ENCODE measurements at places on chromosomes 7 and 10.

- DNase-seq = peak; percentile 38
Observed at GRCh38 chr10:119337796-119338432, 130.5 kb downstream of the GRK5 start.

DNA sequence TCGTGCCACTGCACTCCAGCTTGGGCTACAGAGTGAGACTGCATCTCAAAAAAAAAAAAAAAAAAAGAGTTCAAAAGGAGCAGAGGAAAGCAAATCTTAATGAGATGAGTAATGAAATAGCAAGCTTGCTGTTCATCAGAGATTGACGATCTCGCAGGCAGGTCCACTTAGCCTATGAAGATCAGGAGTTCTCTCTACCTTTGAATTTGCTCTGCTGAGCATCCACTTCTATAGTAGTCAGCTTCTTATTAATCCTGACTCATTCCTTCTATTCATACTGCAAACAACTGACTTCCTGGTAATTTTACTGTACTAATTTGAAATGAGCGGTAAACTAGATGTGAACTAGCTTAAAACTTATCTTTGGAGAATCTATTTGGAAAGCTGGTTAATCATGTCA lies 1014.6 kb downstream of the GATA3 start:
- DNase-seq = no peak

DNA sequence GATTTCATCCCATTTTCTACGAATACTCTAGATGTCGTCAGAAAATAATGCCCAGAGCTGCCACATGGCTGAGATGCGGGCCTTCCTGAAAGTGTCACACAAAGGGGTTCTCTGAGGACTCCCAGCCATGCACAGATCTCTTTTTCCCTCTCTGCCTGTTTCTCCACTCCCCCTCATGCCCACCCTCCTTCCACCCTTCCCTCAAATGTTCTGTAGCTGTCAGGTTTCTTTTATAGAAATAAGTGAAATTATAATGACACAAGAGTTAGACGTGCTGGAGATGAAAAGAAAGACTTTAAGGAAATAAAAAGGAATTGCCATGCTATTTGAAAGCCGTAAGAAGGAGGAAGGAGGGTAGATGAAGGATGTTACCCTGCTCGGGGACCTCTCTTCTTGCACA lies 819.3 kb upstream of the CELF2 start:
- no peak for DNase-seq

GRCh38 chr7:123797673-123798531 lies 47.1 kb upstream of the HYAL4 start:
- peak; percentile 82 for DNase-seq

DNA sequence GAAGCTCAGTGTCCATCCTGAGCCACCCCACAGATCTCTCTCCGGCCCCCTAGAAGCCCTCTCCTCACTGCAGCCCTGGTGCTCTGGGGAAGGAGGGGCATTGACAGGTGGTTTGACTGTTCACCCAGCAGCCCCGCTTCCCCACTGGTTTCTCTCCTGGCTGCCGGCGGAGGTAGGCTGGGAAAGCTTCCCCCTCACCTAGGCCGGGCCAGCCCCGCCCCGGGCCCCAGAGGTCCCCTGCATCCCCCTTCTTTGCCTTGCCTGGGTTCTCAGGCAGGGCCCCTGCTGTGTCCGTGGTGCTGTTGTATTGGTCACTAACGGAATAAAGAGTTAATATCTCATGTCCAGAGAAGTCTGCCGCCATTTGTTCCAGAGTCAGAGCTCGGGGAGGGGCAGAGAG lies 21.2 kb downstream of the CLEC2L start:
- DNase-seq = no peak

- DNase-seq = no peak
Observed at GRCh38 chr10:131689016-131689415, 211.8 kb upstream of the PPP2R2D start.

DNA sequence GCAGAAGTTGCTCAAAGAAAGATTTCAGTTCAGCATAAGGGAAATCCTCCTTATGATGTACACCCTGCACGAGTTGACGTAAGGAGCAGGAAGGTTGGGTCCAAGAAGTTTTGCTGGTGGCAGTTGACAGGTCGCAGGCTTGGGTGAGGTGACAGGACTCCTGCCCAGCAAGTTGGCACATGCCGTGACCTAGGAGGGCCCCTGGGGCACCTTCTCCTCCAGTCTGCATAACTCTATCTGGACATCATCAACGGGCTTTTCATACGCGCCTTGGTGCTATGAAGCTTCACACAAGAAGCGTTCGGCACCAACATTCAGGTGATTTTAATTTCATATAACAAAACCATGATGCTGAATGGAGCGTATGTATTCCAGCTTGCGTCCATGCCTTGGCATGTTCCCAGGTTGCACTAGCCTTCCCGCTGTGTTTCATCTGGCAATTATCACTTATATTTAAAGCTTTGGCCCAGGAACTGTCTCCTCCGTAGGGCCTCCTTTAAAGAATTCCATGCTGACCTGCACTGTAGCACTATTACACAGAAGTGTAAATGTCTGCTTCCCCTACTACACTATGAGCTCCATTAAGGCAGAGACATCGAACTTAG lies 651.6 kb upstream of the FOXK1 start:
- no peak for DNase-seq

GRCh38 chr7:148116195-148116594 lies 474.4 kb upstream of the C7orf33 start:
- DNase-seq = no peak

- DNase-seq = no peak
Observed at GRCh38 chr7:16791905-16792698, 12.7 kb downstream of the AGR2 start.

DNA sequence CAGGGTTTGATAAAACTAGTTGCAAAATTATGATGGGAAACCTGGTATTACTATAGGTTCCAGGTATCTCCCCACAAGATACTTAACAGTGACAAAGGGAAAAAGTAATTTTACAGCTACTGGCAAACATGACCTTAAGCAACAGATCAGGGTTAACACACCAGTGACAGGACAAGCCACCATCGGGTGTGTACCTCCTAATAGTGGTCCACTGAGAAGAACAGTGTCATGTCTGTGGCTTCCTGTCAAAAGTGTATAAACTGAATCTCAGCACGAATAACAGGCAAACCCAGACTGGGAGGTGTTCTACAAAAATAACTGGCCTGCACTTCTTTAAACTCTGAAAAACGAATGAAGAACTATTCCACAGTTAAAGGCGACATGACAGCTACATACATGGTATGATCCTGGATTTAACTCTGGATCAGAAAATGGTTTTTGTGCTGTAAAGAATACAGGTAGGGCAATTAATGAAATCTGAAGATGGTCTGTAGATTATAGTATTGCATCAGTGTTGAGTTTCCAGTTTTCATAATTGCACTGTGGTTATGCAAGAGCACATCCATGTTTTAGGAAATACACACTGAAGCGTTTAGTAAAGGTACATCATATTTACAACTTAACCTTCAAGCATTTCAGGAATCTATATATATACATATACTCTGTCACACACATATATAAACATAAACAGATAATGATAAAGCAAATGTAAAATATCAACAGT lies 32.0 kb upstream of the ARMS2 start:
- no peak for DNase-seq

DNA sequence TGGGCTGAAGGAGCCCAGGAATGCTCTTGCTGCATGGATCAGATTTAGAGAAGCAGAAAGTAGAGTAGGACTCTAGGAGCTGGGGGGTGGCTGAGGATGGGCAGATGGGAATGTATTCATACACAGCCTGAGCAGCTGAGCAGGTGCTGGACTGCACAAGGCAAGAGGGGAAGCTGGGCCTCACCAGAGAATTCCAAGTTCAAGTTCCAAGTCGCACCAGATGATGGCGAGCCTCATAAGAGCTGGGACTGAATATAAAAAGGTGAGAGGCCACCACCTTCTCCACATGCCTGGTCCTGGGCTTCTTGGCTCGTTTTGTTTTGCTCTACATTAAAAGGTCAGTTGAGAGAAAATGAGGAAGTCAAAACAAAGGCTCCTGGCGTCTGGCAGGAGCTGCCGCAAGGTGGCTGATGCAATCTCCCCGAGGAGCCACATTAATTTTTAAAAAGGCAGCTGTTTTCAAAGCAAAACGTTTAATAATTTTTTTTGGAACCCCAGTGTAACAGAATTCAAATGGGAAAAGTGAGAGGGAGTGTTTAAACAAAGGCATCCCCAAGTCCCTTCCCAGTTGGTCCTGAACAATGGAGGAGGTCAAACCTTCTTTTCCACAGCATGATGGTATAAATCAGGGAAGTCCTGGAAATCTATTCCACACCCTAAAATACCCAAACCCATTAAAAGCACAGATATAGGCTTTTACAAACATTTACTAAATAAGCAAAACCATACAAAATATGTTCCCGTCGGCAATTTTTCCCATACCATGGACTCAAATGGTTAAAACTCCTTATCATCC lies 9.5 kb downstream of the CYREN start:
- DNase-seq = peak; percentile 84

GRCh38 chr7:157413881-157414701 lies 77.3 kb downstream of the DNAJB6 start:
- no peak for DNase-seq

DNA sequence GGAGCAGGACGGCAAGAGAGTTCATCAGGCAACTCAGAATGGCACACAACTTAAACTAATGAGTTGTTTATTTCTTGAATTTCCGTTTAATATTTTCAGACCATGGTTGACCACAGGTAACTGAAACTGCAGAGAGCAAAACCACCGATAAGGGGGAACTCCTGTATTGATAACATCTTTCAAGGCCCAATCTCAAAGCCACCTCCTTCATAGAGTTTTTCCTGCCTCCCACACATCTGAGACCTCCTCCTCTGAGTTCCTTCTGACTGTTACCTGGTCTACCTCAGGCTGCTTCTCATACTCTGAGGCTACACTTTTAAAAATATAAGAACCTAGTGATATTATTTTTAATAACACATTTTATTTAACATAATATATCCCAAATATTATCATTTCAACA lies 341.5 kb upstream of the NPVF start:
- no peak for DNase-seq

- no peak for DNase-seq
Observed at GRCh38 chr10:127737563-127738511, 852 bp downstream of the FOXI2 start.

- DNase-seq = no peak
Observed at GRCh38 chr10:26430641-26431163, 7.4 kb upstream of the APBB1IP start.

GRCh38 chr7:158812684-158813083 lies 16.6 kb downstream of the ESYT2 start:
- DNase-seq = no peak

- no peak for DNase-seq
Observed at GRCh38 chr7:26343320-26343832, 51.7 kb downstream of the SNX10 start.

DNA sequence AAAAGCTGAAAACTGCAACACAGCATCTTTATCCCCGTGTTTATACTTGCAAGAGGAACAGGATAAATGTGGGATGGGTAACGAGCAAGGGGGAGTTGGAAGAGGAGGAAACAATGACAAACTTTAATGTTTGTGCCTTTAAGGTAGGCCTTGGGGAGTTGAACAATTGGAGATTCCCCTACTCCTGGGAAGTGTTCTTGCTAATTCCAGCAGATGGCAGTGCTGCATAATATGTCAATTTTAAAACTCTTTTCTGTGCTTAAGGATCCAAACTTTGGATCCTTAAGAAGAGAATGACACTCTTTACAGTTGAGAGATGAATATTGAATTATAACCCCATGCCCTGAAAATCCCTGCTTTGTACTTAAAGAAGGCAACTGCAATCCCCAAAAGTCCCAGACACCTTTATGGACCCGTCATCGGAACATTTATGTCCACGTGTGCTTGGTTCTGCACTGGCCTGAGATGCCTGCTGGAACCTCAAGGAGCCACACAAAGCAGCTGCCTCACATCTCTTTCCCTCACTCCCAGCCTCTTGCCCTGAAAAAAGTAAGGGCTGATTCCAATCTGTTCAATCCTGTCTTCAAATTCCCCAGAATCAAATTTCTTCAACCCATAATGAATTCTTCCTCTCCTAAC lies 12.0 kb downstream of the IFIT5 start:
- DNase-seq = peak; percentile 56

- no peak for DNase-seq
Observed at GRCh38 chr7:28755255-28755654, 202.9 kb downstream of the TRIL start.

DNA sequence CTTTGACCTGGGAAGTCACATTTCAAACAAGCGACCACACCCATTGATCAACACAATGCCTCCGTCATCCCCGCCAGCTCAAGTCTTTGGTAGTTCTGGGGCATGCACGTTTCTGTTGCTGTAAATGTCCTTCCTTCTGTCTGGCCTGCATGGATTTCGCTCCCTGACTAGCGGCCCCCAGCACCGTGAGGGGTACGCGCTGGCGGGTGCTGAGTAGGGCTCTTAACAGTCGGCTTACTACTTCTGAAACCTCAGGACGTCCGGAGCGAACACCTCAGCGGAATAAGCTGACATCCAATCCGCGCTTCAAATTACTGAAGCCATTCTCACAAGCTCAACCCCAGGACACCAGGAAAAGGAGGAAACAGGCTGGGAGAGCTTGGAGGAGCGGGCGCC lies 505 bp downstream of the NUDCD3 start:
- no peak for DNase-seq

DNA sequence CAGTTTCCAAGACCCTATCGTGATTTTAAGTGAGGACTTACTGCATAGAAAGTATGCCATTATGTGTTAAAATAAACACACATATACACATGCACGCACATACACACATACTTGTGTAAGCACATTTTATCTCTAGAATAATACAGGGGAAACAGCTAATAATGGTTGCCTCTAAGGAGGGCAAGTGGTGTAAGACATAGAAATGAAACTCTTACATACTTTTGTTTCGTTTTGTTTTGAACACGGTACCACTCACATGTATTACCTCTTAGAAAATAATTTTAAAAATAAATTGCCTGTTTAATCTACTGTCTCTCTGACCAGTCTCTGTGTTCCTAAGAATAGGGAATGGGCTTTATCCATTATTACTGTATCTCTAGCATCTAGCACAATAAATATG lies 49.2 kb downstream of the HERPUD2 start:
- no peak for DNase-seq

DNA sequence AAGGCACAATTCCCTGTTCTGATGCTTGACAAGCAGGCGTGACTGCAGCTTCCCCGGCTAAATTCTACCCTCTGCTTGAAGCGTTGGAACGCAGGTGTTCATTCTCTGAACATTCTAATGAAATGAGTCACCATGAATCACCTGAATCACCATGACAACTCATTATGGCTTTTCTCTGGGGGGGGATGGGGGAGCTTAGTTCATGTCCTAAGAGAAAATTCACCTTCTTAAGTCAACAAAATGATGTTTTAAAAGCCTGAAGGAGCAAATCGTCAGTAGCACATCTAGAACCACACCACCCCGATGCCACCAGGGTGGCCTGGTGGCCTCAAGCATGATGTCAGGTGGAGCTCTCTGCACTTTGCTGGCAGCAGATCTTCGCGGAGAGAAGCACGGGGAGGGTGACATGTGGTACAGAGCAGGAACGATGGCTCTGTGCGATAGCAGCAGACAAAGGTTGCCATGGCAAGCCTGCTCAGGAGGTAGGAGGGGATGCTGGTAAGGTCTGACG lies 33.7 kb downstream of the DDC start:
- peak; percentile 15 for DNase-seq

- no peak for DNase-seq
Observed at GRCh38 chr10:55311848-55312635, 511.0 kb upstream of the PCDH15 start.
